ENCODE measurements at places on chromosomes 1 and 21.

- DNase-seq, result no peak
These were observed 134.2 kb downstream of the GDAP2 start for GRCh38 chr1:117795190-117795589.

DNA sequence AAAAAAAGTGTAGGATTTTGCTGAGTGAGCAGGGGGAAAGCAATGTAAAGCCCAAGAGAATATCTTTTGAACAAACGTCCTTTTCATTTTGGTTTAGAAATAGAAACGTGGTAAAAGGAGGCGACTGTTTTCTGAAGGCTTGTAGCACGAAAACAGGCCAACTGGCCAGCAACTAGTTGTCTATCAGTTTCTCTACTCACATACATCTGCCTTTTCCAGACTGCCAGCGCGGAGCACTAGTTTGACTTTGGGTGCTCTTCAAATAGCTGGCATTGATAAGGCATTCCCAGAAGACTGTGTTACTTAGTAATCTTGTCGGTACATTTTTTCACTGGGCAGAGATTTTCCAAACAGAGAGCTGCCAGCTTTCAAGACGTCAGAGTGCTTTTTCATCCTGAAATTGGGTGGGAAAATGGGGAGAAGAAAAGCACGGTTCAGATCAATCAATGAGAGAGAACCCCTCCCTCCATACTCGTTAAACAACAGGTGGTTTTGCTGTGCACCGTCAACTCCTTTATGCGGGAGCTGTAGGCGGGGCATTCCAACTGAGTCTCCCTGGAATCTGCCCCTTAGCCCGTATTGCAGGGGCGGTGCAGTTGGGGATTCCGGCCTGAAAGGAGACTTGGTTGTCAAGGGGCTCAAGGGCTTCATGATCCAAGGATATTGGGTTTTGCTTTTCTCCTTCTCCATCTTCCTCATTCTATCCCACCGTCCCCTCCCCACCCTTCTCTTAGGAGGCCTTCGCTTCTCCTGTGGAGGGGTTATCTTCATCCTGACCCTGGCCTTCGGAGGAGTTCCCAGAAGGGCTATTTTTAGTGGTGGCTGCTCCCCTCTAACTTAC, 884 bp upstream of the LRRC8C start:
- no peak for DNase-seq

GRCh38 chr1:177849130-177849529, 120.7 kb downstream of the SEC16B start:
- DNase-seq, result no peak

GRCh38 chr1:52444463-52444862, 40.1 kb downstream of the PRPF38A start:
- no peak for DNase-seq

- no peak for DNase-seq
These were observed 184.2 kb downstream of the TRABD2B start for GRCh38 chr1:47812904-47813514.

GRCh38 chr1:109816975-109817535, 53.3 kb upstream of the EPS8L3 start:
- DNase-seq, result no peak

GRCh38 chr1:112906150-112906698, 49.8 kb downstream of the SLC16A1 start:
- DNase-seq, result no peak

- no peak for DNase-seq
These were observed 39.9 kb downstream of the AKNAD1 start for GRCh38 chr1:108817016-108817415.

DNA sequence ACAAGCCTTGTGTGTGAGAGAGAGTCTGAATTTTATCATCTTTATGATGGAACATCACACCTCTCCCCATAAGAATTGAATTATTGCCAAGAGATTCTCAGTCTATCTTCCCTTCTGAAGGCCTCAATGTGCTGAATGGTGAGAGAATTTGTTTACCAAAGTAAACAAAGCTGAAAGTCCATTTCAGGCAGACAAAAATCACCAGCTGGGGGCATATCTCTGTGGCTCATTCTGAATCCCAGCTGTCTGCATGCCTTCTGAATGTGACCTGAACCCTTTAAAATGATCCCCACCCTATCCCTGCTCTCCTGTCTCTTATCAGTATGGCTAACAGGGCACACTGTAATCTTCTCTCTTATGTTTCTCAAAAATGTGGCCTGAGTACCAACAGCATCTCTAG, 99.1 kb upstream of the CAMK1G start:
- no peak for DNase-seq

DNA sequence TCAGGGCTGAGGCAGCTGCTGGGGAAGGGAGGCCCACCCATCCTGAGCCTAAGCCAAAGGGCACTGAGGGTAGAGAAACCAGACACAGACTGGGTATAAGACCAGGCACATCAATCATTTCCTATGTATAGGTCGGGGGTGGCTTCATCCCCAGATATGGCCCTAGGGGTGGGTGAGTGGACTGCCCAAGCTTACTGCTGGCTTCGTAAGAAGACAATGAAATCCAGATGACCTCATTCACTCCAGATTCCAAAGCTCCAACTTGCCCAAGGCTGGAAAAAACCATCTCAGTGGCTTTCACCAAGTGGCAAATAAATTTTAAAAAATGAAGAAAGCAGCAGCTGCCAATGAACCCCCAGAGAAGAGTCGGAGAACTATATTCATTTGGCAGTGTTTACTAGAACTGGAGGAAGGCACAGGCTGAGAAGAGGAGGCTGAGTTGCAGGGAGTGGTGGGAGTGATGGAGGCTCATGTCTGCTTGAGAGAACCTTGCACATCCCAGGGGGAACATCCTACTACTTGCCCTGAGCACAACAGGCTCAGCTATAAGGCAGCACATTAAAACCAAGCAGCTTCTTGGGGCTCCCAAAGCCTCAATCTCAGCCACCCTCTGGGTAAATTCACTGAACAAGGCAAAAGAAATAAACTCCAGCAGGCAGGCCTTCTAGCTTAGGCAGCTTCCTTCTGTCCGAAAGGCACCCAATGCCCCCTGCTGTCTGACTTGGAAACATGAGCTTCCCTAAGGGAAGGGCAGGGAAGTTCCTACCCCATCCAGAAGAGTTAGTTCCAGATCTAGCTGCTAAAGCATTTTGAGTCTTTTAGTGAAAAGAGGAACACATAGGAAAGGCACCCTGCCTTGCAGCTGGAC, 14.1 kb downstream of the PEA15 start:
- DNase-seq, result peak; percentile 11

DNA sequence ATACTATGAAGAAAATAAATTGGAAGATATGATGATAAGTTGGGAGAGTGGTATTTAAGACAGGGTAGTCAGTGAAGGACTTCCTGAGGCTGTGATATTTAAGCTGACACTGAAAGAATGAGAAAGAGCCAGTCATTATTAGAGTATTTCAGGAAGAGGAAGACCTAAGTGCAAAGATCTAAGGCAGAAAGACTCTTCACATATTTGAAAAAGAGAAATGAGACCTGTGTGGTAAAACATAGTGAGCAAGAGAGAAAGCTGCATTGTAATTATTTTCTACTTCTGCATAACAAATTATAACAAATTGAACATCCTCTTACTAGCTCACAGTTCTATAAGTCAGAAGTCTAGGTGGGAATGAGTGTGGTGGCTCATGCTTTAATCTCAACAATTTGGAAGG, 34.6 kb upstream of the DOCK7 start:
- DNase-seq, result no peak

DNA sequence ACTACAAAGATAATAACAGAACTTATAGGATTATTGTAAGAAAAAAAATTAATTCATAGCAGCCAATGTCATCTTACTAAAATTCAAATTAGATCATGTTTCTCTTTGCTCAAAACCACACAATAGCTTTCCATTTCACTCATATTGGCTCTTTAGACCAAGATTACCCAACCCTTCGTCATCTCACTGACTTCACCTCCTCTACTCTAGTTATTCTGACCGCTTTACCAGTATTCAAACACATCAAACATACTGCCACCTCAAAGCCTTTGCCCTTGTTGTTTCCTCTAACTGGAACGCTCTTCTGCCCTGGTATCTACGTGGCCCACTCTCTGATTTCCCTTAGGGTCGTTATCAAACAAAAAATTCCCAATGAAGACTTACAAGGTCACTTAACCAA, 1.7 kb downstream of the ANGPTL3 start:
- no peak for DNase-seq

DNA sequence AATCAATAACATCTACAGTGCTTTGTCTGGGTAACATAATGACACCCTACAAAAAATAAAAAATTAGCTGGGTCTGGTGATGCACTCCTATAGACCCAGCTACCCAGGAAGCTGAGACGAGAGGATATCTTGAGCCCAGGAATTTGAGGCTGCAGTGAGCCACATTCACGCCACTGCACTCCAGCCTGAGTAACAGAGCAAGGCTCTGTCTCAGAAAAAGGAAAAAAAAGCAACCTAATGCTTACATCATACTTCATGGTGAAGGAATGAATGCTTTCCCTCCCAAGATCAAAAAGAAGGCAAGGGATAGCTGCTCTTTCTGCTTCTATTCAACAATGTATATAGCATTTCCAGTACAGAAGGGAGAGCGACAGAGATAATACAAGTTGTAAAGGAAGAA, 24.2 kb upstream of the CTTNBP2NL start:
- no peak for DNase-seq

DNA sequence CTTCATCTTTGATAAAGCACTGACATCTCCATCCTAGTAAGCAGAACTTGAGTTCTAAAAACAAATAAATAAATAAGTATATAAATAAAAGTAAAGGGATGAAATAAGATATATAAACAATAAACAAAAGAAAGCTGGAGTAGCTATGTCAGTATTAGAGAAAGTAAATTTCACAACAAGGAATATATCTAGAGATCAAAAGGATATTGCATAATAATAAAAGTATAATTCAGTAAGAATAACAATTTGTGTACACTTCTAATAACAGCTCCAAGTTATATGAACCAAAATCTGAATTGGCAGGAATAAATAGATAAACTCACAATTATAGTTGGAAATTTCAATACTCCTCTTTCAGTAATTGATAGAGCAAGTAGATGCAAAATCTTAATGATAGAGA, 9.8 kb upstream of the CENPF start:
- no peak for DNase-seq

DNA sequence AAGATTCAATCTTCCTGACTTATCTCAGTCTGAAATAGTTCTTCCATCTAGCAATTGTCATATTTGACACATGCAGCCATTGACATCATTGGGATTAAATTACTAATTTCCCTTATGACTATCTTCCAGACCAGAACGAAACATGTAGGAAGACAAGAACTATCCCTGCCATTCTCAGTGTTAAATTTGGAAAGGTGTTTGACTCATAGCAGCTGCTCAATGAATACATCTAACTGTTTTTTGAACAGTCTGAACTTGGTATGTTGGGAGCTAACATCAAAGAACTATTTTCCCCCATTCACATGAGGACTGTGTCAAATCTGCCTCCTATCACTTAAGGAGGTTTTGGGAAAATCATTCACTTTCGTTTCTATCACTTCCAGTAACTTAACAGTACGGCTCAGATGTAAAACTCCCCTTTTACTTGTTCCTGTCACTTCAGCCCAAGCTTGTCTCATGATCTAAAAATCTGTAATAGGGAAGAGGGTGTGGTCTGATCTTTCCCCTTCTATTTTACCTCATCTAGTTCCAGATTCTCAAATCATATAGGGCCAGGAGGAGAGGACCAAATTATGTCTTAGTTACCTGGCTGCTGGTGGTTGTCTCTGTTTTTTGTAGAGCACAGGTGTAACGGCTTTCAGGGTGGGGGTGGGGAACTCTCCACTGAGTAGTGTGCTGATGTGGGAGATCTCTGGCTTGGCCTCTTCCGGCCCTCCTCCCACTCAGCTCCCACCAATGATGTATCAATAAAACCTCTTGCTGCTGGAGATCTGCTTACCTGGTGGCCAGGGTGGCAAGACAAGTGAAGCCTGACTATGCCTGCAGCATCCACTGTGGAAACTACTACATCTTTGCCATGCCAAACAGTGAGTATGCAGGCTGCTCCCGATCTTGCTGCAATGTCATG, 26.2 kb upstream of the SLAMF1 start:
- no peak for DNase-seq

DNA sequence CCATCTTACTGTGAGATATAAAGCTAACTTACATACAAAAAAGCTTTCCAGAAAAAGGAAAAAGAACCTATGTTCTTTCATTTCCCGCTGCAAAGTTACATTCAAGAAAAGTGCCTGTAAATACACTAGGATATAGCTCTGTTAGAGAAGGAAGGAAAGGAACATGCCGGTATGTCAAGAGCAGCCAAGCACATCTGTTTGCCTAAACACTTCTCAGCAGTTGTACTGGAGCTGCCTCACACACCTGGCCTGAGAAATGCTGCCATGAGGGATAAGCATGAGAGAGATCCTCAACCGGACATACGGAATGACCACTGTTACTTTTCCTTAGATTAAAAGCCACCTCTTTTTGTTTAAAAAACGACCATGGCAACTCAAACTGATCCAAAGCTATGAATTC, 189.7 kb downstream of the RERE start:
- DNase-seq, result no peak

DNA sequence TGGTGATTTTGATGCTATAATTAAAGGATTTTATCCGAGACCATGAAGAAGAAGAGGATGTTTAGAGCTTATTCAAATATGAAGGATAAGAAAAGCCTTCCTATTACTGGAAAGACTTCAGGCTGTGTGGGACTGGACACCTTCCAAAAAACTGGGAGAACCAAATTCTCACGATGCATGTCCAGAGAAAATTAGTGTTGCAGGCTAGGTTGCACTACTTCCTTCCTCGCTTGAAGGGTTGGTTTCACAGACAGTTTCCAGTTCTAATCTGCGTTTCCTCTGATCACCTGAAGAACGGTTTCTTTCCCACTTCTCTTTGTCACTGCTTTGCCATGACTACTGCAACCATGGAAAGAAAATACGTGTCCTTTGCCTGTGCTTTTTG, 2.0 kb downstream of the MTARC2 start:
- DNase-seq, result no peak

GRCh38 chr1:194698908-194699318, 1512.5 kb upstream of the B3GALT2 start:
- no peak for DNase-seq

Data from DMS 273 treated with DMSO at 0.1 percent for 48 hours (cell line).